ENCODE measurements at places on chromosomes 16 and 17. TPM values are rescaled to one million over a fixed set of nuclear protein-coding genes. Genes with fewer than 3 reads are reported as not detected.
A peak's percentile ranks its signal among the peaks of the same experiment; 100 is the strongest.

DNA sequence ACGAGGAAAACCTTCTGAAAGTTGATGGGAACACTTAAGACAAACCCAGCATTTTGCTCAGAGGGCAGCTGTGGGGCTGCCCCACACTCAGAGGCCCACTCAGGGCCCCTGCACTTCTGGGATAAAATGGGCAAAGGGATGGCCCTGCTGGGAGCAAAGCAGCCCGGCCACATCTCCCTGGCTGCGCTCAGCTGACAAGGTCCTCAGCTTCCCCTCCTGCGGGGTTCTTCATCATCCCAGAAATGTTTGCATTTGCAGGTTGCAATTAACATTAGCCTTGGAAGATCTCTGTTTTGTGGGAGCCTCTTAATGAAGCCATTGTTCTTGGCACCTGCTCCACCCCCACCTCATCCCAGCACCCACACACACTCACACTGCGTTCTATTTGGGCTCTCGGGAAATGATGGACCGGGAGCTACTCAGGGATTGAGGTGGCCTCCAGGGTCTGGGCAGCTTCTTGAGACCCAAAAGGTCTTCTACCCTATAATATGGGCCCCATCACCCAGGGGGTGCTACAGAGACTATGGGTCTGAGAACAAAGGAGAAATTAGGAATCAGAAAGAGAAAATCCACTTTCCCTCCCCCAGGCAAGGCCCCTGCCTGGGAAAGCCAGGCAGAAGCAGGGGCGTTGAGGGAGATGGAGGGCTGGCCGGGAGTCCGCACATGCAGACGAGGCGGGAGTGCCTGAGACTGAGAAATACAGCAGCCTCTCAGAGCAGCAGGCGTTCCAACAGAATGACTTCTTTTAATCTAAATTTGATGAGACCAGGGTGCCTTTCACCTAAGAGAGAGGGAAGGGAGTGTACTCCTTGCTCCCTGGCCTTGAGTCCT lies 53.7 kb upstream of the RPL38 start:
- DNase-seq, result no peak
- H3K4me1 ChIP-seq, result no peaks in the 10 kb centered on the region
- H3K4me3 ChIP-seq, result no peak overlapping the region
- no peaks in the 10 kb centered on the region for H3K36me3 ChIP-seq
- H3K27me3 ChIP-seq, result no peaks in the 10 kb centered on the region

DNA sequence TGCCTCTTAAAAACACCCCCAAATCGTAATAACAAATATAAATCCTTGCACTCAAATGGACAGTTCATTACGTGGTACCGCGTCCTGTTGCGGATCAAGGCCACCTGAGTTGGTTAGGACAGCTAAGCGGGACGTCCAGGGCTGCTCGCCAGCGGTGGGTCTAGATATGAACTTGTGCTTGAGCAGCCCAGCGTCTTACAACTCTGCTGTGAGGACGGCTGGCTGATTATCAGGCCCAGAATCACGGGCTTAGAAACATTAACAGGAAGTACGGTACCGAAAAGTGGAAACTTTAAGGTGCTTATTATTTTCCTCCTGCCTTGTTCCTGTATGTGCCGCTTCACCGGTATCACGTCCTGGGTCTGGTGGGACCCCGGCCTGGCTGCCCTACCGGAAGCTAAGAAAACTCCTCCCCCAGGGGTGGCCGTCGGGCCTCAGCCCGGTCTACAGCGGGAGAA lies 832 bp upstream of the SRRM2 start:
- H3K27me3 ChIP-seq, result no peaks in the 10 kb centered on the region
- DNase-seq, result peak; percentile 64
- H3K4me3 ChIP-seq, result peak overlapping the region; percentile 58
- H3K4me1 ChIP-seq, result peaks cover 24% of the 10 kb centered on the region
- H3K36me3 ChIP-seq, result no peaks in the 10 kb centered on the region

GRCh38 chr17:57086069-57086930 lies 1.3 kb downstream of the AKAP1 start:
- DNase-seq, result peak; percentile 74
- H3K27me3 ChIP-seq, result no peaks in the 10 kb centered on the region
- peak overlapping the region; percentile 99 for H3K4me3 ChIP-seq
- H3K4me1 ChIP-seq, result peaks cover 21% of the 10 kb centered on the region
- no peaks in the 10 kb centered on the region for H3K36me3 ChIP-seq

GRCh38 chr16:30184096-30184890 lies 891 bp downstream of the CORO1A start:
- DNase-seq, result peak; percentile 82
- peak overlapping the region; percentile 63 for H3K4me3 ChIP-seq
- no peaks in the 10 kb centered on the region for H3K36me3 ChIP-seq
- H3K27ac ChIP-seq, result no peak overlapping the region
- no peaks in the 10 kb centered on the region for H3K4me1 ChIP-seq
- no peaks in the 10 kb centered on the region for H3K27me3 ChIP-seq

ELAC2 gene
- polyA plus RNA-seq, result 39.2 TPM

GLP2R gene
- polyA plus RNA-seq, result 0.84 TPM

CRYBA1 gene
- polyA plus RNA-seq, result not detected

Data from pancreas (tissue), 10 donors.